ENCODE measurements at places on chromosomes 7 and 10. TPM values are rescaled to one million over a fixed set of nuclear protein-coding genes. Genes with fewer than 3 reads are reported as not detected.

Gene GIMAP6
- 88.9 TPM for total RNA-seq

Gene FANK1
- total RNA-seq, result not detected

Gene CLDN3
- not detected for total RNA-seq

Gene ZNF398
- 13.3 TPM for total RNA-seq

GRCh38 chr10:67819768-67820204 is 18.2 kb downstream of the DNAJC12 start:
- no peaks in the 10 kb centered on the region for H3K27me3 ChIP-seq
- no peak overlapping the region for H3K4me3 ChIP-seq
- DNase-seq, result no peak
- H3K27ac ChIP-seq, result no peak overlapping the region
- no peaks in the 10 kb centered on the region for H3K36me3 ChIP-seq
- peaks cover 8% of the 10 kb centered on the region for H3K4me1 ChIP-seq

DNA sequence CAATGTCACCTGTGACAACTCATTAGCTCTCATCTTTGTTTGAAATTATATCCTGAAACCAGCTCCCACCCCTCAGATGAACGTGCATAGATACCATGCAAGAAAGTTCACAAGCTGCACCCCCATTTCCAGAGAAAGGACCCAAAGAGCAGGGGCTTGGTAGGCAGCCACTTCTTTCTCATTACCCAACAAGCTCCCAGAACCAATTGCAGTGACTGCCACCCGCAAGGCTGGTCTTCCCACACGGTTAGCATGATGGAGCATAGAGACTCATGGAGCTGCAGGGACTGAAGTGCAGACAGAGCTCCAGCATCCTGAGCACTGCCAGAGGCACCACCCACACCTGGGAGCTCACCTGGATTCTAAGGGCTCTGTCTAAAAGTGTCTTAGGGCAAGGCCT is 28.5 kb downstream of the FRMPD2 start:
- no peaks in the 10 kb centered on the region for H3K36me3 ChIP-seq
- DNase-seq, result peak; percentile 1
- H3K4me1 ChIP-seq, result peaks cover 7% of the 10 kb centered on the region
- no peak overlapping the region for H3K4me3 ChIP-seq
- H3K27ac ChIP-seq, result no peak overlapping the region

DNA sequence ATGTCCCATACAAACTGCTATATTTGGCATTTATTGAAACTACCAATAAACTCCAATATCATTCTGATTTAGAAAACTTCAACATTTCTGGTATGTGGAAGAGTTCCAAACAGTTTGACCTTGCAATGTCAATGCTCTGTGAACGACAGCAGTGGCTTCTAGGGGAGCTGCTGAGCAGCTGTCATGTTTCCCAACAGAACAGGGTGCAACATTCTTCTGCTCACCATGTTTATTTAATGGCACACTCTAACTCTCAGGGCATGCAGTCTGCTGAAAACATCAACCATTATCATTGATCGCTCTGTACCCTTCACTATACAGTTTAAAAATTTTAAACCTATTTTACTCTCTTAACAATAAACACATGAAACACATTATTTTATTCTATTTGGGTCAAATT is 25.9 kb downstream of the LMOD2 start:
- no peak overlapping the region for H3K27ac ChIP-seq
- H3K36me3 ChIP-seq, result peaks cover 13% of the 10 kb centered on the region
- H3K4me3 ChIP-seq, result no peak overlapping the region
- H3K27me3 ChIP-seq, result no peaks in the 10 kb centered on the region

- H3K4me1 ChIP-seq, result peaks cover 15% of the 10 kb centered on the region
- H3K27me3 ChIP-seq, result peaks cover 2% of the 10 kb centered on the region
- no peak overlapping the region for H3K27ac ChIP-seq
- no peak overlapping the region for H3K4me3 ChIP-seq
- H3K36me3 ChIP-seq, result no peaks in the 10 kb centered on the region
- no peak for DNase-seq
These were observed 156.1 kb downstream of the KIF20B start for GRCh38 chr10:89857431-89858042.

GRCh38 chr10:90722832-90723231 is 135.0 kb downstream of the HTR7 start:
- no peak for DNase-seq
- no peak overlapping the region for H3K4me3 ChIP-seq
- no peak overlapping the region for H3K27ac ChIP-seq

DNA sequence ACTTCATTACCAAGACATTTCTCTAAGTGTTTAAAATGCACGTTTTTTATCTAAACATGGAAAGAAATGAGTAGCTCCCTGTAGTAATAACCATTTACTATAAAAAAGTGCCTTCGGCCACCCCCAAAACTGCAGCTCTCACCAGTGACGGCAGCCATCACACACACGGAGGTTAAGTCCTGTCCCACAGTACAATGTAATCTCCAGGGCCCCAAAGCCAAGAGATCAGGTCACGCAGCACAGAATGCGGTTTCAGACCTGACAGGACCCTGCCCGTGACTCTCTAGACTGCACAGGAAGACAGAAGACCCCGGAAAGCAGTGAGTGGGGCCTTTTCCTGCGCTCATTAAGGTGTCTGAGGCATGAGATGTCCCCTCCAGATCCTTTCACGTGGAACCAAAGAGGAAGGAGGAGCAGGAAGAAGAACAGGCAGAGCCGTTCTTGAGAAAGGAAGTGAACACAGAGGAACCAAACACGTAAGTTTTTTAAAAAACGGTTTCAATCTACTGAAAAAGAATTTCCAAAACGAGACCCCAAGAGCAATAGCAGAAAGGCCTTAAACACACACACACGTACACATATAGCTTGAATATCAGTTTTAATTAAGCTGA is 125.7 kb downstream of the ZMYND11 start:
- no peak for DNase-seq
- H3K27me3 ChIP-seq, result no peaks in the 10 kb centered on the region
- H3K4me1 ChIP-seq, result peaks cover 3% of the 10 kb centered on the region
- peak overlapping the region; percentile 37 for H3K27ac ChIP-seq
- no peaks in the 10 kb centered on the region for H3K36me3 ChIP-seq

GRCh38 chr7:29090836-29091601 is 55.3 kb downstream of the CPVL start:
- H3K27ac ChIP-seq, result peak overlapping the region; percentile 74
- DNase-seq, result no peak
- H3K4me3 ChIP-seq, result peak overlapping the region; percentile 69
- H3K27me3 ChIP-seq, result peaks cover 4% of the 10 kb centered on the region
- peaks cover 21% of the 10 kb centered on the region for H3K4me1 ChIP-seq

DNA sequence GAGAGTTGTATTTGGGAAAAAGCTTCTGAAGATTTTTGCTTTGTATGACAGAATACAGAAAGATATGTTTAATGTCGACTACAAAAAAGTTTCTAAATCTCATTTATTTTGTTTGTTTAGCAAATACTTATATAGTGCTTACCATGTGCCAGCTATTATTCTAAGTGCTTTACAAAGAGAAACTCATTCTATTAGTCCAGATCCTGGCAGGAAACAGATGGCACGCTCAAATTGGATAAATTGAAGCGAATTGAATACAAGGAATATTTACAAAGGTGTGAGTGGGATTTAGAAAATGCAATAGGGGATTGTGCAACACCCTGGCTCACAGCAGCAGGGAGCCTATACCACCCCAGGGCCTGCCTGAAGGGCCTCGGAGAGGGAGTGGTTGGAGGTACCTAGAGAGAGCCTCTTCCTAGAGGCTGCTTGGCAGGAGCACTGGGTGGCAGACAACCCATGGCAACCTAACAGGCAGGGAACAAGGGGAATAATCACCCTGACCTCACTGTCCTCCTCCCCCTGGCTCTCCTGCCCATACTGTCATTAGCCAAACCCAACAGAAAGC is 27.6 kb upstream of the FAM204A start:
- H3K36me3 ChIP-seq, result no peaks in the 10 kb centered on the region
- no peak for DNase-seq

All from activated CD8-positive, alpha-beta T cell treated with anti-CD3 and anti-CD28 coated beads, Interleukin-2, amount 10 ng/mL, durations not matched to agents 7 days and 5 days (primary cell).